ENCODE measurements at places on chromosomes 7 and 10. TPM values are rescaled to one million over a fixed set of nuclear protein-coding genes. Genes with fewer than 3 reads are reported as not detected.
A peak's percentile ranks its signal among the peaks of the same experiment; 100 is the strongest.

DNA sequence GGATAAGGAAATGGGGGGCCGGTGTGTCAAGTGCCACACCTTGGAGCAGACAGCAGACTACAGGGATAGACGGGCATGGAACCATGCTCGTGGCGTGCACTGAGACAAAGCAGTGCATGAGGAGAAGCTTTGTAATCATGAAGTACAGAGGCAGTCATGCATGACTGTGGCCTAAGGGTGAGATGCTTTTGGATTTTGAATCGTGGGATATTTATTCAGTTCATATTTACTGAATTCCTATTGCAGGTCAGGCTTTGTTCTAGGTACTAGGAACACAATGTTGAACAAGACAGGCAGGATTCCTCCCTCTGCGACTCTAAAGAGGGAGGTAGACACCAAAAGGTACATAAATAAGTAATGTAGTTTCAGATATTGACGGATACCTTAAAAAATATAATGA lies 597.6 kb downstream of the PARD3 start:
- no peak for DNase-seq

DNA sequence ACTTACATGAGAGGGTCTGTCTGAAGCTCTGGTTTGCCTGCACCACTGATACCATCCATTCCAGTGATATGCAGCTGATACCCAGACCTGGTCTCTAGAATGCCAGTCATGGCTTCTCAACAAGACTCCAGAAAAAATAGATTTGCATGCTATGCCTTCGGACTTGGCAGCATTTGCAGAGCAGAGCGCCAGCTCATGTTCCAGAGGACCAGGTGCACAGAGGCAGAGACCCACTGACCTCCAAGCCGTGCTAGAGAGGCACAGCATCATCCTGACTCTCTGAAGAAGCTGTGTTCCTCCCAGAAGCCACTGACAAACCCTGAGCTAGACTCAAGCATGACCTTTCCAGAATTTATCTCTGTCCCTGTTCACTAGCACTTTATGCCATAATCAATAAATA lies 6.9 kb upstream of the PRKAG2 start:
- no peak for DNase-seq

DNA sequence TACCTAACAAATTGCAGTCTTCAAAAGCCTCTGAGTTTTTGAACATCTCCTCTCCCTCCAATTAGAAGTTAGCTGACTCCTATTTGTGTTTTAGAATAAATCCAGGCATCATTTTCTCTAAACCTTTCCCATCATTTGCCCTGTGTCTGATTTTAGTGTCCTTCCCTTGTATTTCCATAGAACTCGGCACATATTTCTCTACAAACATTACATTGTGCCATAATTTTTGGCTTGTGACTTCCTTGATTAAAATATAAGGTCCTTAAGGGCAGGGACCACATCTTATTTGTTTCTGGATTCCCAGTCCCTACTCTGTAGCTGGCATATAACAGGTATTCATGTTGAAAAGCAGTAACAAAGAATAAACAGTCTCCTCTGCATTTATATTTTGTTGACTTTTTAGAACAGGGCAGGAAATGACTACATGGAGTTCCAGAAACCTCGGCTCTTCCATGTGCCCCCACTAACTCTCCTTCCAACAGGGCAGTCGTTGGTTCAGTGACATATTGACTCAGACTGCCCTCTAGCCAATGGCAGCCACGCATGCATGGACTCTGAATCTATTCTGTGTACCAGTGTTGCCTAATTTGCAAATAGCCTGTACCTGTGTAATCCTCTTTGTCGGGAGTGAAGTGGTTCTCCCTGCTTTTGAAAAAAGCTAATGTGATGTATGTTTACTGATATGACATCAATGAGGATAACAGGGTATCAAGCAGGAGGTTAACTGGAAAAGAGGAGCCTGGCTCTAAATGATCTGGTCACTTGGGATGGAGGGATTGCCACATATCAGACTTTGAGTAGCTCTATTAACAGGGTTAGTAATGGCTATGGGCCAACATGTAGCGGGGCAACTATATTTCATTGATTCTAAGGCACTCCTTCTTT lies 19.8 kb upstream of the CPN1 start:
- no peak for DNase-seq

DNA sequence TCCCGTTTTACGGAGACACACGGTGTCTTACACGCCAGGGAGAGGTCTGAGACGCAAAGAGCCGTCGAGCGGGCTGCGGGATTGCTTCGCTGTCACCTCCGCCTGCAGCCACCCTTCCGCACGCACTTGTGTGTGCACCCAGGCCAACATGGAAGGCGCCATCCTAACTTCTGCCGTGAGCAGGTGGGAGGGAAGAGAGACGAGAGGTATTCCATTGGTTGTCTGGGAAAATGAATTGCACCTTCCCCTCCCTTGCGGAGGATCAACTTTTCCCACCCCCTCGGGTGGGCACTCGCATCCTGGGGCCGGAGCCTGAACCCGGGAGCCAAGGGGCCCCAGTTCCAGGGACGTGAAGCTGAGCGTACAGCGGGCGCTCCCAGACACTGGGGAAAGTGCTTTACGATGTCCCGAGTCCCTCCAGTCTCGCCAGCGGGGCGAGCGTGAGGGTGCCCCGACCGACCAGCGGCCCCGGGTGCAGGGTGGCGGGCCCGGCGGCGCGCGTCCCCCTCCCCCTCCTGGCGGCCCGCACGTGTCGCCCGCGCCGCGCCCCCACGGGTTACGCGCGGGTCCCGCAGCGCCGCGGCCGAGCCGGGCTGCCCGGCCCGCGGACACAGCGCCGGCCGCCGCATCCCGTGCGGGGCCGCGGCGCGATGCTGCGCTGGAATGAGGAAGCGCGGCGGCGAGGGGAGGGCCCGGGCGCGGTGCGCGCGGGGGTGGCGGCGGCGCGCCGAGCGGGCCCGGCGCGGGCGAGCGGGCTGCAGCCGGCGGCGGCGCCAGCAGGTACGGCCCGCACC lies 984 bp upstream of the IKZF1 start:
- DNase-seq = no peak

DNA sequence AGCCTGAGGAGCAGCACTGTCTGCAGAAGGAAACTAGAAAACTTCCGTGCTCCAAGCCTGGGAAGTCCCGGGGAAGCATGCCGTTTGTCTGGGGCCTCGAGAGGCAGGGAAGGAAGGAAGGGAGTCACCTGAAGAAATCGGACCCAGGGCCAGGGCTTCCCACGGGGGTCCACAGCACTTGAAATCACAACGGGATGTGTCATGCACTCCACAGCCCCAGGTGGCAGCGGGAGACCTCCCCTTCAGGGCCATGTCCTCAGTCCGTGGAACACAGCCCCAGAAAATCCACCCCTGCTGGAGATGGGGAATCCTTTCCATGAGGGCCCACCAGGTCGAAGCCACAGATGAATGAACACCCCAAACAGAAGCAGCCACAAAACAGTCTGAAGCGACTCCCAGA lies 239.5 kb downstream of the MGMT start:
- no peak for DNase-seq

Gene CSGALNACT2
- 15.3 TPM for polyA plus RNA-seq

DNA sequence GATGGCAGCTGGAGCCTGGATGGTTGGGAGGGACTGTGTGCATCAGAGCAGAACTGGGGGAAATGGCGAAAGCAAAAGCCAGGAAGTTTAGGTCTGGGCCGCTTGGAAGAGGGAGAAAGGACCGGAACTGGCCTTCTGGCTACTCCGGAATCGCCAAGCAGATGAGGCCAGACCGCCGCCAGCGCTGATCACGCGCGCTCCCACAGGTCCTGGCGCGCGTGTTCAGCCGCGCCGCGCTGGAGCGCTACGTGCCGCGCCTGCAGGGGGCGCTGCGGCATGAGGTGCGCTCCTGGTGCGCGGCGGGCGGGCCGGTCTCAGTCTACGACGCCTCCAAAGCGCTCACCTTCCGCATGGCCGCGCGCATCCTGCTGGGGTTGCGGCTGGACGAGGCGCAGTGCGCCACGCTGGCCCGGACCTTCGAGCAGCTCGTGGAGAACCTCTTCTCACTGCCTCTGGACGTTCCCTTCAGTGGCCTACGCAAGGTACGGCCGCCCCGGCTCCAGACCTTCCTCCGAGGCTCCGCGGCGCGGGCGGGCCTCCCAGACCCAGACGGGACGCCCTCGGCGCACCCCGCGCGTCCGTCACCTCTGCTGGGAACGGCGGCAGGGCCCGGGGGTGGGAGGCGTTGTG lies 2.0 kb downstream of the CYP26C1 start:
- DNase-seq = no peak

DNA sequence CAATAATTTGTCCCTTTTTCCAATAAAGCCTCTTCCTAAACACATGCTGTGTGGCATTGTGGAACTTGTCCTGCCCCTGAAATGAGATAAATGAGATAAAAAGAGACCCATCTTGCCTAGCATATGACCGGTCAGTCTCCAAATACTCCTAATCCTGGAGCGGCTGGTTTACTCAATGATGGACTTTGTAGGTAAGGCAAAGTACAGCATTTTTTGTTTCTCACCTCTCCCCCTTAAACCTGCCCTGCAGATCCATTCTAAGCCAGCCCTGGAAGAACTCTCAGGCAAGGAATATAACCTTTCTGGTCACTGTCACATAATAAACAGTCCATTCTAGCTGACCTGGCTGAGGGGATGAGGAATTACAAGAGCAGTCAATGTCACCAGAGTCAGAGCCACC lies 110.7 kb downstream of the C1GALT1 start:
- DNase-seq = no peak

DNA sequence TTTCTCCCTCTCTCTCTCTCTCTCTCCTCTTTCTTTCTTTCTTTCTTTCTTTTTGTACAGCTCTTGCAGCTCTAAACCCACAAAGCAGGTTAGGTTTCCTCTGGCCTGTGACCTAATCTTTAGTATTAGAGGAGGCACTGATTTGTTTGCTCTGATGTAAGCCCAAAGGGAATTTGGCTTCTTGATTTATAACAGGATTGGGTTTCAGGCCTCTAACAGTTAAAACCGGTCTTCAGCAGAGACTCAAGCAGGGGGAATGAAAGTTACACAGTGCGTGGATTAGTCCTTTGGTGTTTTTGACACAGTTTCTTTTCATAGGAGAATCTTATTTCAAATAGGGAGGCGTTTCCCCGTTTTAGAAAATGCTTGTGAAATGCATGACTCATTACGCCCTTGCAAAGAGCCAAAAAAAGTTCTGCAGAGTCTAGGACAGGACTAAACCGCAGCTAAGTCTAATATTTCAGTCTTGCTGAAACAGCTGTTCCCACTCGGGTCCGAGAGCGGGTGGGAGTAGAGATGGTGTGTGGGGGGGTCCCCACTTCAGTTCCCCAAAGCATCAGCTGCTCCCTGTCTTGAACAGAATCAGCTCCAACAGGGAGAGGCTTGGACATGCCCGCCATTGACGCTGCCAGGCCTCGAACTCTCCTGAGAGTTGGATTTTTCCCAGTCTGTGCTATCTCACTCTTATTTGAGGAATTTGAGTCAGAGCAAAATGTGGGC lies 296.5 kb upstream of the PITRM1 start:
- peak; percentile 34 for DNase-seq
